Aorta (tissue), 5 donors: ENCODE measurements at places on chromosomes 12 and 14. TPM values are rescaled to one million over a fixed set of nuclear protein-coding genes. Genes with fewer than 3 reads are reported as not detected.

The CCDC177 gene
- total RNA-seq, result not detected

The CLEC2A gene
- not detected for total RNA-seq

The C12orf60 gene
- total RNA-seq, result 1.1 TPM

The FZD10 gene
- 0.72 TPM for total RNA-seq

The TOX4 gene
- total RNA-seq, result 75.7 TPM

The FSCB gene
- not detected for total RNA-seq

The FITM1 gene
- total RNA-seq, result 0.71 TPM

The RAN gene
- total RNA-seq, result 304 TPM

The NOS1 gene
- 0.66 TPM for total RNA-seq

The GUCY2C gene
- total RNA-seq, result not detected
